ENCODE measurements at places on chromosomes 7 and 10.

DNA sequence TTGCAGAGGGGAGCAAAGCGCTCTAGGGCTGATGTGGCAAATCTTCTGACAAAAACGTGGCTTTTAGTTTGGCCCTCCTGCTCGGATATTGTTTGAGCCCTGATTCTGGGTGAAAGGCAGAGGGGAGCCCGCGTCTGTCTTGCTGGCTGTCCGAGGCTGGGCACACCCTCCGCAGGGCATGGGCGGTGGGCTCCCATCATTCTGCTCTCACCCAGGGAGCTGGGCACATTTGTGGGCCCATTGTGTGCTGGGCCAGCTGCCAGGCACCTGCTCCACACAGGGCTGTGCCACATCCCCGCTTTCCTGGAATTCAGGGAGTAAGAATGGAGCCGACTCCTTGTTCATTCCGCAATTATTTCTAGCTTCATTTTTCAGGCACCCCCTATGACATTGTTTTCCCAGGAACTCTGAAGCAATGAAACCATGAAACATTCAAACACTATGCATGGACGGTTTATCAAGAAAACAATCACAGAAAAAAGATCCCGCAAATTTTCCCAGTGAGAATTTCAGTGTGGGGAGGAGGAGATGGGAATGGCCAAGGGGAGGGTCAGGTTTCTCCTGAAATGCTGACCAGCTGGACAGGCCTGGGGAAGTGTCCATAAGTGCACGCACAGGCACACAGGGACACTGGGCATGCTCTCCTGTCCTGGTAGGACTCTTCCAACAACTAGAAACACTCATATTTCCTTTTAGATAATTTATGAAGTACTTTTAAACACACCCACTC is 341.1 kb downstream of the CXCL12 start:
- no peak for DNase-seq

- no peak for DNase-seq
Measured at GRCh38 chr10:107072028-107072427, 92.5 kb downstream of the SORCS1 start.

DNA sequence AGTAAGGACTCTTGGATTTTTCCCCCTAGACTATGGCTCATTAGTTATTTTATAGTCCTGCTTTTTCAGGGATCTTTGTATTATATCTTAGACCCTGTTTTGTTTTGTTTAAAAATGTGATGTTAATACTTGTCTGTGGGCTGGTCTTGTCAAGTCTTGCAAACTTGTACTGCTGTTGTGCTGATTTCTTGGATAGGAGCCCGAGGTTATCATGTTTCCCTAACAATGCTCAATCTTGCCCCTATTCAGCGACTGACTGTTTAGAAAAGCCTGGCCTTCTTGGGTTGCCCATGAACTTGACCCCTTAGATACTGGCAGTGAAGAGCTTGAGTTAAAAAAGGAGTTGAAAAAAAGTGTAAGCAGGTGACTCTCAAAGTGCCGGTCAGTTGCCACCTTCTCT is 115.7 kb downstream of the KIAA1217 start:
- no peak for DNase-seq

DNA sequence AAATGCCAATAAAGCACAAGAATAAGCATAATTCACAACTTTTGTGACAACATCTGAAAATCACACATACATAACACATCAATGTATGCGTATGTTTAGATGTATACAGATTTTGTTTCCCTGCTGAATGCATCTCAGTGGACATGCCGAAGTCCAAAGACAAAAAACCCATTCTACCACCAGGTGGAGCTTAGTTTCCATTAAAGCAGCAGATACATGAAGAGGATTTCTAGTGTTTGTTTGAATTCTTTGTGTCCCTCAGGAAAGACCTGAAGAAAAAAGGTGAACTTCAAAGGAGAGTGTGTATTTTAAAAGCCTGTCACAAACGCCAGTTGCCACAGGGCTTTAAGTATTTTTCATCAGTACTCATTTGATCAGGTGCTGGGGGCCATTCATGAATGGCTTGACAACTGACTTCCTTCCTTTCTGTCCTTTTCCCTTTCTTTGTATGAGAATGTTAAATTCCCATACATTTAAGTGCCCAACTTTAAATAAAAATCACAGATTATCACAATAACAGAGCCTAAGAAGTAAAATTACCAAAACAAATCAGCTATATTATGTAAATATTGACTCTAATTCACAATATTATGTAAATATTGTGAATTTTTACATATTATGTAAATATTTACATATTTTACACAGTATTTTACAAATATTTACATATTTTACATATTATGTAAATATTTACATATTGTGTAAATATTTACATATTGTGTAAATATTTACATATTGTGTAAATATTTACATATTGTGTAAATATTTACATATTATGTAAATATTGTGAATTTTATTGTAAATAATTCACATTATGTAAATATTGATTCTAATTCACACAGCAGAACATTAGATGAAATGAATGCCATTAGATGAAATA is 343.0 kb downstream of the CRPPA start:
- DNase-seq: no peak

DNA sequence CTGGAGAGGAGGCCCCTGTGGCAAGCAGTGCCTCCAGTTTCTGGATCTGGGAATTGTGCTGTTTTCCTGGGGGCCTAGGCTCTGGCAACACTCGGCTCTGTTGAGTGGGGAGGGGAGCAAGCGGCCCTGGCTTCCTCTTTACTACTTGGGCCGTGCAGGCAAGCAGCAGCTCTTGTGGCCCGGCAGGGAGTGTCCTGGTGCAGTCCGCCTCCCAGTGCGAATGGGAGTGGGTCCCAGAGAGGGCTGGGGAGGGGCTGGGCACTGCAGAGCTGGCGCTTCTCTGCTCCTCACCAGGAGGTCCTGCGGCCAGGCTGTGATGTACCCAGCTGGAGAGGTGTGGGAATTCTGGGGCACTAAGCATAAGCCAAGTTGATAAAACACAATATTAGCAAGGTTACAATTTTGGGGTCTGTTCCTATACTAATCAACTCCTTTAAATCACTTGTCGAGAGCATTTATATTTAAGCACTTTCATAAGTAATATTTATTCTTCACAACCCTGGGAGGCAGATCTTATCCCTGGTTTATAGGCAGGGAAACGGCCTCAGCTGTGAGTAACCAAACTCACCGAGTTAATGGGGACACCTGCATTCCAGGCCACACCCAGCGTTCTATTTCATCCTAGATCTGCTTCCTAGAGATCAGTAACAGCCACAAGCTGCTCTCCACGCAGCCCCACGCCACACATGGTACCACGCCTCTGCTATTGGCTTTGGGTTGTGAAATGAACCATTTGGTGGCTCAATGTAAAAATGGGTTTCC is 183.4 kb upstream of the PLXNA4 start:
- no peak for DNase-seq

DNA sequence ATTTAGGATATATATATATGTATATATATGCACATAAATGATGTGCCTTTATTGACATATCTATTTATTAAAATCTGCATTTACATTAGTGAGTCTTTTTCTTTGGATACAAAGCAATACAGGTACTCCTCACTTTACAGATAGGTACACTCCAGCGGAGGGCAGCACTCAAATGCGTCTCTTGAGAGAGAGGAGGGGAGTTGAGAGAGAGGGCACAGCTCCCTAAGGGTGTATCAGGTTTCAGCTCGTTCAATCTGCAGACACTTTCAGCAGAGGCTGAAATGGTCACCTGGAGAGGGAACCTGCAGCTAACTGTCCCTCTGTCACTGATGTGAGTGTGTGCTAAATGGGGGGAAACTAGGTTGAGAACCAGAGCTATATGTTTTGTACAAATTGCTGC is 21.5 kb downstream of the C10orf53 start:
- DNase-seq: no peak

- no peak for DNase-seq
Measured at GRCh38 chr10:65751896-65752295, 1173.9 kb upstream of the LRRTM3 start.

- DNase-seq: no peak
Measured at GRCh38 chr10:3524086-3524960, 260.7 kb downstream of the KLF6 start.

- DNase-seq: no peak
Measured at GRCh38 chr10:5609952-5610616, 56.3 kb downstream of the ASB13 start.

GRCh38 chr7:95867309-95867708 is 95.0 kb downstream of the DYNC1I1 start:
- DNase-seq: no peak

- no peak for DNase-seq
Measured at GRCh38 chr10:122047560-122047959, 58.6 kb downstream of the TACC2 start.

DNA sequence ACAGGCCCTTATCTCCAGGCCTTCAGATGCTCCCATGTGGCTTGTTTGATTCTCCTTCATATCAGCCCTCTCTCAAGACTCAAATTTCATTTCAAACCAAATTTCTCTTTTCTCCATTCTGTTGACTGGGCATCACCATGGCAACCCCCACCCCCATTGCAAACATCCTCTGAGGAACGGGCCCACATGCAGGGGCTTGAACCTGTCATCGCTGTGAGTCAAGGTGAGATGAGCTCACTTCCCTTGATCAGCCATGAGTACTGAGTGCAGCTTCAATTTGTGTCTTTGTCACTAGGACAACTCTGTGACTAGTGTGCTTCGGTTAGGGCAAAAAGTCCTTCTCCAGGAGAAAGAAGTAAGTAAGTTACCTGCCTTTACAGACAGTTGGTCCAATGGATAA is 41.9 kb downstream of the CALML3 start:
- peak; percentile 12 for DNase-seq

Measured in stimulated activated CD8-positive, alpha-beta memory T cell treated with anti-CD3 and anti-CD28 coated beads, Interleukin-7, amount 100 ng/mL, for 4 hours (primary cell).